Stimulated activated CD4-positive, alpha-beta T cell treated with anti-CD3 and anti-CD28 coated beads, TNF-alpha, amount 100 ng/mL, for 48 hours (primary cell): ENCODE measurements at places on chromosomes 1 and 21.

- no peak for DNase-seq
Observed at GRCh38 chr1:34790985-34791384, 1.8 kb upstream of the GJA4 start.

- no peak for DNase-seq
Observed at GRCh38 chr1:59718064-59718988, 96.4 kb upstream of the HOOK1 start.

GRCh38 chr1:232748910-232749368, 56.3 kb upstream of the MAP10 start:
- no peak for DNase-seq

- DNase-seq, result no peak
Observed at GRCh38 chr1:67552336-67552759, 122.1 kb upstream of the SERBP1 start.

DNA sequence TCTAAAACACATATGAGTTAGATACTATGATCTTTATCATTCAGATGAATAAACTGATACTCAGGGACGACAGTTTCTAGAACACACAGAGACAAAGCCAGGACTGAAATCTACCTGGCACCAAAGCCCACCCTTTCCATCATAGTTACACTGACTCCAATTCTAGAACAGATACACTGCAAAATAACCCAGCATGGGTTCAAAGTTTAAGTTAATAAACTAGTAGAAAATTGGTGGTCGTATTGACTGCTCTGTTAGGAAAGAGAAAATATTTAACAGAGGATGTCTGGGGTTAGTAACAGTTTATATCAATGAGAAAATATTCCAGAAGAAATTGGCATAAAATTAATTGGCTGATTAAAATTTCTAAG, 60.8 kb upstream of the BCL9 start:
- no peak for DNase-seq

- DNase-seq, result no peak
Observed at GRCh38 chr1:216843409-216843808, 120.2 kb upstream of the ESRRG start.

- no peak for DNase-seq
Observed at GRCh38 chr1:157429601-157430240, 122.6 kb downstream of the FCRL5 start.

DNA sequence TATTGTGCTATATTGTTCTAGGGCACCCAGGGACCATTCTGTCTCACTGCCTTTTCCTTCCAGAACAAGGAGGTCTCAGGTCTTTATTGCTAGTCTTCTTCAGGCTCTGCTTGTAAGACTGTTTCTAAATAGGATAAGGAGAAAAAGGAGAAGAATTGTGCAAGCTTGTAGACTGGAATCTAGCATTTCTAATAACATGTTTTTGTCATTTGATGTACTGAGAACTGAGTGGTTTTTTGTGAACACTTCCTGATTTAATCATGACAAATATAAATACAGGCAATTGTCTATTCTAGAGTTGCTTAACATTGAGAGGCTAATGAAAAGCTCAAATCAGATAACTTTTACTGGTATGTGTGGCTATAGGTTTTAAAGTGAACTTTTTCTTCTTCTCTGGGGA, 77.6 kb downstream of the CLIC4 start:
- DNase-seq, result no peak

DNA sequence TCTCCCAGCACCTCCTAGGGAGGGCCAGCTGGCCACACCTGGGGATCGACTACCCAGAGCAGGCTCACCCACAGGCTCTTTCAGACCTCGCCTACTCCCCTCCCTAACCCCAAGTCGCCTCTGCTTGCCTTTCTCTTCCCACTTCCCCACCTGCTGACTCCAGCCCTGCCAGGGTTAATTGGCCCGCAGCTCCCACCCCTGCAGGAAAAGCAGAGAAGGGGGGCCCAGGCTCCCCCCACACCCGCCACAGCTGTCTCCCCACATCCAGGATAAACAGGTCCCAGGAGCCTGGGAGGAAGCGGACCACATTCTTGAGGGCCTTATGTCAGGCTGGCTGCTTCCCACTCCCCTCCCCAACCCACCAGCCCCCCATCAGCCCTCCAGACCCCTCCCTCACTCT, 45.0 kb downstream of the TAS1R2 start:
- DNase-seq, result no peak

GRCh38 chr1:228987736-228988506, 252.6 kb downstream of the RHOU start:
- DNase-seq, result no peak

DNA sequence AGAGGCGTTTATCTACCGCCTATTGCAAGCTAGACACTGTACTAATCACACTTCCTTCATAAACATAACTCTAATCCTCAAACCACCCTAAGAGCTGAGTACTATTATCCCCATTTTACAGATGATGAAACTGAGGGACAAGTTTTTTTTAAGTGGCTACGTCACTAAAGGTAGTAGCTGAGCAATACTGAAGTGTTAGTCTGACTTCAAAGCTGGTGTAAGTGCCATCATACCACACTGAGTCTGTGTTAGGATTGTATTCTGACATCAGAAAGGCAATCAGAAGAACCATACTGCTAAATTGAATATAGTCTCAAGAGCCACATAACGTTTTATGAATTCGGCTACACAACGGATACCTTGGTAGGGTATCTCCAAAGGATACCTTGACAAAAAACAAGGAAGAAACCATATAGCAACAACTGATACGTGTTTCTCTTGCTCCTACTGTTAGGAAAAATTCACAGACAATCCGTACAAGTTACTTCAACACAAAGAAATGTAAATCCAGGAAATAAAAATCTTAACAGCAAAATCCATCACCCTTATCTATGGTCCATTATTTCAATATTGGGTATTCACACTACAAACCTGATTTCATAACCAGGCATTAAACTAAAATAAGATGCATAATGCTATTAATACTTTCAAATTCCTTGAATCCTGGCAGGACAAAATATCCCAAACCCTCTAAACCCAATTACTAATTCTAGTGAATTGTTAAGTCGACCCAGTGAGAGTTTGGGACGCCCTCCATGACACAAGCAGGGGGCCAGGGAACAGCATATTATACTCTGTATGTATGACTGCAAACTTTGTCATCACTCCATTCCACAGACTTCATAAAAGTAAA, 1.6 kb downstream of the TP53BP2 start:
- DNase-seq, result no peak

GRCh38 chr1:19569786-19570185, 74.3 kb upstream of the NBL1 start:
- DNase-seq, result no peak

GRCh38 chr21:34520764-34521508, 8.9 kb upstream of the KCNE1 start:
- no peak for DNase-seq

DNA sequence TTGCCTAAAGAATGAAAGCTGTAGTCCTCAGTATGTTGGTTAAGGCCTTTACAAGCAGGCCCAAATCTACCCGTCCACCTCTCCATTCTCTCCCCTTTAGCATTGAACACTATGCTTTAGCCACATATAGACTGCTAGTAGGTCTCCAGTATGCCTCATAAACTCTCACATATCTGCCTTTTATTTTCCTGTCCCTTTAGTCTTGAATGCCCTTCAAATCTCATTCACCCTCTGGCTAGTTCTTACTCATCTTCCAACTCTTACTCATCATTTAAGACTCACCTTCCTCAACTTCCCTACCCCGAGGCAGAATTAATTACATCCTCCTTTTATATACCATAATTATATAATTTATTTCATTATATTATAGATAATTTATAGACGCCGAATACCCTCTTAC, 78.7 kb upstream of the TSPAN2 start:
- no peak for DNase-seq

DNA sequence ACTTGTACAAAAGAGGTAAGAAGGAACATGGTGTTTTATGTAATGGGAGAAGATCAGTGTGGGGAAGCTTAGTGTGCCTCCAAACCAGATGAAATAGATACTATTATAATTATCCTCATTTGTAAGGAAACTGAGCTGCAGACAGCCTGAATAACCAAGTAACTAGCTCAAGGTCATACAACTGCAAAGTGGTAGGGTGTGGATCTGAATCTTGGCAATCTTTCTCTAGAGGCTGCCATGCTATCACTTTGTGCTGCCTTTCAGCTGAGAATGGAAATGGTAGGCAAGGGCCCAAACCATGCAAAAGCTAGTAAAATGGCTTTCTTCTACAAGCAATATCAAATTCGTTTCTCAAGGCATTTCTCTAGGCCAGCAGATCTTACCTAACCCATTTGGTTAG, 51.0 kb downstream of the DUSP10 start:
- DNase-seq, result no peak

DNA sequence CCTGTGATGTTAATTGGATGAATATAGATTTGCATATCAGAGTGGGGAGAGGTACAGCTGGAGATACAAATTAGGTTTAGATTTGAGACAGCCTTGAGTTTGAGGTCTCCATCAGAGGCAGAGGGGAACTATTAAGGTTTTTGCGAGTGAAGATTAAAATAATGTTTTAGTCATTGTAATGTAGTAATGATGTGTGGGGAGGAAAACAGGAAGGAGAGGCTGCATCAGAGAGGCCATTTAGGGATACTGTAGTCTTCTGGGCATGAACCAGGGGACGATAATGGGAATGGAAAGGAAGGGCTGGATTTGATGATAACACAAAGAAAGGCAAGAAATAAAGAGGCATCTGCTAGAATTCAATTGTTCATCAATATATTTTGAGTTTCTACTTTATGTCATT, 9.5 kb downstream of the CD84 start:
- DNase-seq, result no peak

GRCh38 chr1:230901671-230902070, 33.4 kb upstream of the C1orf198 start:
- DNase-seq, result no peak

- no peak for DNase-seq
Observed at GRCh38 chr1:94265011-94265422, 27.6 kb upstream of the ARHGAP29 start.

DNA sequence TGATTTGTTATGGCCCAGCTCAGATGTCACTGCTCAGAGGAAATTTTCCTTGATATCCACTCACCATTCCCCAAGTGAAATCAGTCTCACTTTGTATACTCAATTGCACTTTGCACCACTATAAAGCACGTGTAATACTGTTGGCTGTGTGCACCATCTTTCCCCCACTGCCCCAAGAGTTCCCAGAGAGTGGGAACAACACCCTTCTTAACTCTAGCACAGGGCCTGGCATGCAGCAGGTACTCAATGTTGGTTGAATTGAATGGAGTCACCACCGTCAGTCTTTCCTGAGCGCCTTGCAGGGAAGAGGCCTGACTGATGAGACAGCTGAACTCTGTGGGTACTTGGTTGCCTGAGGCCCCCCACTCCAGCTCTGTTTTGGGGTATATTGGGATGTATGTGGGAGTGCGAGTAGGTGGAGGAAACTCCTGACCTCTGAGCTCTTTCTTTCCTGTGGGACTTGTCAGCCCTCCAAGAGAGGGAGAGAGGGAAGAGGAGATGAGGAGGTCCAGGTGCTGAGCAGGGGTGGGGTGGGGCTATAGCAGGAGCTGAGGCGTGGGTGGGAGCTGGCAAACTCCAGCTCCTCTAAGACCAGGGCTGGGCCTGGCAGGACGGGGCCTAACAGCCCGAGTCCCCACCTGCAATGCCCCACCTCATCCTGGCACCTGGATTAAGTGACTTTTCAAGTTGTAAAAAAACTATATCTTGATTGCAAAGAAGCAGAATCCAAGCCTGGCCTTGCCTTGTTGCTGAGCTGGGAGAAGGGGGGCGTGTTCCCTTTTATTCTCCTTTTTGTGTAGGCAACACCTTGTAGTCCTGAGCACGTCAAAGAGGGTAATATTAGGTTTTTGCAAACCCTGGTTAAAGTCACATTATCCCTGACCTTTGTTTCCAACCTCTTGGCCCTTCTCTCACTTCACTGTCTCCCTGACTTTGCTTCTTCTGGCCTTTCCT, 19.4 kb upstream of the WASF2 start:
- DNase-seq, result no peak

DNA sequence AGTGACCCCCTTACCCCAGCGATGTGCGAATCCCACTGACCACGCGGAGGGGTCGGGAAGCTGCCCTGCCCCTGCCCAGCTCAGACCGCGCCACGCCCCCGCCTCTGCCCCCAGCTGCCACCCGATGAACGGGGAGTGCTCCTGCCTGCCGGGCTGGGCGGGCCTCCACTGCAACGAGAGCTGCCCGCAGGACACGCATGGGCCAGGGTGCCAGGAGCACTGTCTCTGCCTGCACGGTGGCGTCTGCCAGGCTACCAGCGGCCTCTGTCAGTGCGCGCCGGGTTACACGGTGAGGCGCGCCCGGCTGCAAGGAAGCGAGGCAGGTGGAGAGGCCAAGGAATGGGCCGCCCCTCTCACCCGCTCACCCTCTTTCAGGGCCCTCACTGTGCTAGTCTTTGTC, 11.9 kb upstream of the LRRC71 start:
- DNase-seq, result no peak

DNA sequence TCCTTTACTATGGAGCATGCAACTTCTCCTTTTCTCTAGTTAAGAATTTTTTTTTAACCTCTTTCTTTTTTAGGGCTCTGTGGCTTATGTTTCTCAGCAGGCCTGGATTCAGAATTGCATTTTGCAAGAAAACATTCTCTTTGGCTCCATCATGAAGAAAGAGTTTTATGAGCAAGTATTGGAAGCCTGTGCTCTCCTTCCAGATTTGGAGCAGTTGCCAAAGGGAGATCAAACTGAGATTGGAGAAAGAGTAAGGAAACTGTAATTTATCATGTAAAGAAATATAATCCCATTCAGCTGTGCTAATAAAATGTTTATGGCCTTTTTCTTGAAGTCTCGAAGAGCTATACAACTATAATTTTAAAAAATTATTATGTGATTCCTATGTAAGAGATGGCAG, 70.1 kb downstream of the HSPA13 start:
- no peak for DNase-seq

DNA sequence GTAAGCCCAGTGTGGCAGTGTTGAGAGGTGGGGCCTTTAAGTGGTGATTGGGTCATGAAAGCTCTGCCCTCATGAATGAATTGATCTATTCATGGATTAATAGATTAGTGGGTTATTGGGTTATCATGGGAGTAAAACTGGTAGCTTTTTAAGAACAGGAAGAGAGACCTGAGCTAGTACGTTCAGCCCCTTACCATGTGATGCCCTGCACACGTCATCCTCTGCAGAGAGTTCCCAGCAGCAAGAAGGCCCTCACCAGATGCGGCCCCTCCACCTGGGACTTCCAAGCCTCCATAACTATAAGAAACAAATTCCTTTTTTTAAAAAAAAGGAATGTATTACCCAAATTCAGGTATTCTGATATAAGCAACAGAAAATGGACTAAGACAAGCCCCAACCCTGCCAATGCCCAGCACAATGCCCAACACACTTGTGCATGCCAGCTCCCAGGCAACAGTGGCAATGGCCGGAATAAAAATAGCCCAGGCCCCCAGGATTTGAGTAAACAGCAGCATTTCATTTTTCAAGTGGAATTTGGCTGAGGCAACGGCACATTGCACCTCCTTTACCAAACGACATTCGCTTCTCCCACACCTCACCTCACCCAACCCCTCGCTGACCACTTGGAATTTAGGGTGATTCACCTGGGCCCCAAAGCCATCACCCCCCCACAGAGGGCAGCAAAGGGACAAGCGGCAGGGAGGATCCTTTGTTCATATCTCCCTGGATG, 215.9 kb downstream of the TOMM20 start:
- no peak for DNase-seq

- no peak for DNase-seq
Observed at GRCh38 chr1:185966471-185966870, 232.3 kb downstream of the HMCN1 start.

GRCh38 chr1:97864615-97865014, 56.2 kb downstream of the DPYD start:
- no peak for DNase-seq

- DNase-seq, result no peak
Observed at GRCh38 chr1:20660847-20661206, 342 bp downstream of the DDOST start.

- DNase-seq, result no peak
Observed at GRCh38 chr1:7784492-7785071, 491 bp downstream of the PER3 start.

GRCh38 chr1:170067253-170067819, 7.2 kb downstream of the KIFAP3 start:
- DNase-seq, result no peak
